ENCODE measurements at places on chromosomes 2 and 18.

DNA sequence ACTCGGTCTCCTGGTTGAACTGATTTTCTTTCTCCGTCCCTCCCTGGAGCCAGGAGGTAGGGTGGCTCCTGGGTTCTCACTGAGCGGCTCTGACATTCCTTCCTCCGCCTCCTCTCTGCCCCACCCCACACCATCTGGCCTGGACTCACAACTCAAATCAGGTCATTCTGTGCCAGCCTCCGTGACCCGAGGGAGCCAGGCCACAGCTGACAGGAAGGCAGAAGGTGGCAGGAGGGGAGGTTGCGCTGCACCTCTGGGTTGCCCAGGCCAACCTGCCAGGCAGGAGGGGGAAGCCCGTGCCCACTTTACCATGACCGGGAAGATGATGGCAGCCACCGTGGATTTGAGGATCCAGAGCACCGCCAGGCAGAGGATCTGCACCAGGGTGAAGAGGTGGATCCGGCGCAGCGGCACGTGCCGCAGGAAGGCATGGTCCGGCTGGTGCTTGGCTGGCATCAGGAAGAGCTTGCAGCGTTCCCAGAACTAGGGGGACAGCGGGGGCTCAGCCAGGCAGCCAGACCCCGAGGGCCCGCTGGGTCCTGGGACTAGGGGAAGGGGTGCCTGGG, 28.3 kb downstream of the MTHFD2 start:
- no peak for DNase-seq

- DNase-seq = no peak
Measured at GRCh38 chr18:3089579-3089978, 76.6 kb upstream of the LPIN2 start.

DNA sequence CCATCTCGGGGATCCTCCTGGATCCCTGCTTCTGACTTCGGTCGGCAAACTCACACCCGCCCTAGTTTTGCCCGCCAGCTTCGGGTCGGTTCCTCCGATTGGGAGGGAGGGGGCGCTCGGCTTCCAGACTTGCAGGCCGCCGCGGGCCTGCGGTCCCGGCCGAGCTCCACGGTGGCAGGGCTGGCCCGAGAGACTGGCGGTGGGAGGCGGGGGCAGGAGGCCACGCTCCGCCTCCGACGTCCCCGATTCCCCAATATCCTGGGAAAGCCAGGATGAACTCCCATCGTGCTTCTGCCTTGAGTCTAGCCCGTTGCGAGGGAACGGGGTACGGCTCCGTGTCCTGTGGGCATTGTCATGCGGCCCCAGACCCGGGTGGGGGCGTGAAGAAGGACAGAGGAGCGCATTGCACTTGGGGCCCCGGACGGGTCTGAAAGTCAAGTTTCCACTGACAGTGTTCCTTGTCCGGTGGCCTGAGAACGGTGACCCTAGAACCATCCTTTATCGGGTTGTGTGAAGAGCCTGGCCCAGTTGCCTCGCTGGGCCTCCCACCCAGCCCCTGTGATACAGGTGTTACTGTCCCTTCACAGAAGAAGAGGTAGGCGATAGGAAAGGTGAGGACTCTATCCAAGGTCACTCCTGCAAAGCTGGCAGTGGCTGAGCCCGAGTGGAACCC, 2.4 kb upstream of the INHBB start:
- no peak for DNase-seq

- no peak for DNase-seq
Measured at GRCh38 chr2:176454893-176455815, 185.9 kb downstream of the MTX2 start.

GRCh38 chr2:205675861-205676516, 6.3 kb upstream of the NRP2 start:
- DNase-seq = no peak

- DNase-seq = no peak
Measured at GRCh38 chr2:216057688-216058193, 23.9 kb downstream of the PECR start.

GRCh38 chr2:16656784-16657391, 8.7 kb downstream of the CYRIA start:
- DNase-seq = peak; percentile 52

DNA sequence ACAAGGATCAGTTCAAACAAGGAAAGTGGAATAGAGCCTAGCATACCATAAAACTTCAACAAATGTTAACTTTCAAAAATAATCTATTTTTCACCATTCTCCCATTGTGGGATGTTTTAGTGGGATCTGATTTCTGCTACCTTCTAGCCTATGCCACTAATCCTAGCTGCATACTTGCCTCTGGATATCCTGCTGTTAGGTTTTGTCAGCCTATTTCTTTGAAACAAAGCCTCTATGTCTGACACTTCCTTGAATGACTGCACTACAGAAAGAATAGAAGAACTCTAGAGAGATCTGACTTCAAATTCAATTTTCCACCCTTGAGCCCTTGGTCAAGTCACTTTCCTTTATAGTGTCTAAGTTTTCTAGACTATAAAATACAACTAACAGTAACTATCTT, 291.5 kb downstream of the PTH2R start:
- DNase-seq = no peak

DNA sequence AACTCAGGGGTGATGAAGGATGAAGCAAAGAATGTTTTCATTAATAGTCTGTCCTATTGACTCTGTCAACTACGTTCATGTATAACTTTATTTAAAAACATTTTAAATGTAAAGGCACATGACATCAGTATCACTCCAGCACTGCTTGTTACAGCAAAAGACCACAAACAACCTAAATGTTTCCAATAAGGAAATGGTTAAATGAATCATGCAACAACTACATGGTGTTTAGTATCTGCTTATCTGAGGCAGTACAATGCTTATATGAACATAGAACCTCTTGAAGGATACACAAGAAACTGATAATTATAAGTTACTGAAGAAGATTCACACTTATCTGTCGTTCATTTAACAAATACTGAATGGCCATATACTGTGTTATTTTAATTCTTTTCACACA, 8.4 kb downstream of the BARD1 start:
- no peak for DNase-seq
